ENCODE measurements at places on chromosomes 4 and X.
A peak's percentile ranks its signal among the peaks of the same experiment; 100 is the strongest.

DNA sequence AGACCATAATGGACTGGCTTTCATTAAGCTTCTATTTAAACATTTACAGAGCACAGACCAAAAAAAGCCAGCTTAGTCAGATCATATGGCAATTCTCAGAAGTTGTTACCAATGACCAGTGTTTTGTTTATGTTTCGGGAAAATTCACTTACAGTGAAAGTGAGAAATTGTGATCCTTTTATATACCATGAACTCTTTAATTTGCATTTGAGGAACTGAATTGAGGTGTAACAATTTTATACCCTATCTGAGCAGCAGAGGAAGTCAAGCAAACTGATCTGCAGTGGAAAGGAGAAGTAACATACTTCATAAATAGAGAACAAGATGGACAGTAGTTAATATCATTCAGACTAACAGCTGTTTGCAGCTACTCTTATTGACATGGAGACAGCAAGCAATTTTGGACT is 97.1 kb downstream of the TMA16 start:
- DNase-seq = no peak

GRCh38 chr4:177225605-177226004 is 84.1 kb upstream of the NEIL3 start:
- no peak for DNase-seq

- no peak for DNase-seq
Observed at GRCh38 chr4:84531689-84532088, 32.6 kb upstream of the NKX6-1 start.

DNA sequence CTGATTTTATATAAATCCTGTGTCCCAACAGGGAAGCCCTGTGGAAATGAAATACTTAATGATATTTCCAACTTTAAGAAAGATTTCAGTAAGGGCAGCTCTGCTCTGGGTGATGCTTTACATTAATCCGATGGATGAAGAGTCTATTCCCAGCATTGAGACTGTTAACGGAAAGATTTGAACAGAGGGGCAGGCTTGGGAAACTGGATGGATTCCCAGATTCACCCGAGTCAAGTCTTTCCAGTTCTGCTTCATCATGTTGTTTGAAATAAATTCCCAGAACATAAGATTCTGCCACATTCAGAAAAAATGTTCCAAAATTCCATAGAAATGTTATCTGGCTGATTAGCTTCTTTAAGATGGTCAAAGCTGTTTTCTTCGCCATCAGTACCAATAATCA is 246.0 kb downstream of the FBXW7 start:
- no peak for DNase-seq

GRCh38 chr4:48801016-48801715 is 21.1 kb upstream of the FRYL start:
- DNase-seq = no peak

GRCh38 chr4:183434666-183435190 is 9.7 kb upstream of the CDKN2AIP start:
- DNase-seq = no peak

DNA sequence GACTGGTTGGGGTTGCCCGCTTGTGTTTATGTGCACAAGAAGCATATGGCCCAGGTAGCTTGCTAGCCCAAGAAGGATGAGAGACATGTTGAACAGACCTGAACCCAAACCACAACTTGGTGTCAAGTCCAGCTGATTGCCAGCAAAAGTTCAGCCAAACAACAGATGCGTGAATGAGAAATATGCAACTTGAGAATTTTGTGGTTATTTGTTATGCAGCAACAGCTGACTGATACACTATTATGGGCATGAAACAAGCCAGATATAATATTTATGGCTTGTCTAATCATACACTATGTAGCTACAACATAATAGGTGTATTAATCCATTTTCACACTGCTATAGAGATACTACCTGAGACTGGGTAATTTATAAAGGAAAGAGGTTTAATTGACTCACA is 66.3 kb upstream of the FTHL17 start:
- no peak for DNase-seq

- no peak for DNase-seq
Observed at GRCh38 chr4:140875746-140876452, 119.7 kb upstream of the TBC1D9 start.

DNA sequence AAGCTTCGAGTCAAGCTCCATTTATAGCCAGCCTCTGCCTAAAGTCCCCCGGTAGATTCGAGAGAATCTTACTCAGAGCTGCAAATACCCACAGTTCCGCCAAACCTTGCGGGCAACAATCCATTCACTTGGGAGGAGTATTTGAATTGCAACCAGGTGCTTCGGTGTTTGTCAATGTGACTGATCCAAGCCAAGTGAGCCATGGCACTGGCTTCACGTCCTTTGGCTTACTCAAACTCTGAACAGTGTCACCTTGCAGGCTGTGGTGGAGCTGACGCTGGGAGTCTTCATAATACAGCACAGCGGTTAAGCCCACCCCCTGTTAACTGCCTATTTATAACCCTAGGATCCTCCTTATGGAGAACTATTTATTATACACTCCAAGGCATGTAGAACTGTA is 11.2 kb downstream of the CD40LG start:
- DNase-seq = no peak

- no peak for DNase-seq
Observed at GRCh38 chr4:113584407-113585150, 177.0 kb downstream of the CAMK2D start.

GRCh38 chr4:185573651-185574199 is 38.4 kb upstream of the PDLIM3 start:
- DNase-seq = peak; percentile 77

DNA sequence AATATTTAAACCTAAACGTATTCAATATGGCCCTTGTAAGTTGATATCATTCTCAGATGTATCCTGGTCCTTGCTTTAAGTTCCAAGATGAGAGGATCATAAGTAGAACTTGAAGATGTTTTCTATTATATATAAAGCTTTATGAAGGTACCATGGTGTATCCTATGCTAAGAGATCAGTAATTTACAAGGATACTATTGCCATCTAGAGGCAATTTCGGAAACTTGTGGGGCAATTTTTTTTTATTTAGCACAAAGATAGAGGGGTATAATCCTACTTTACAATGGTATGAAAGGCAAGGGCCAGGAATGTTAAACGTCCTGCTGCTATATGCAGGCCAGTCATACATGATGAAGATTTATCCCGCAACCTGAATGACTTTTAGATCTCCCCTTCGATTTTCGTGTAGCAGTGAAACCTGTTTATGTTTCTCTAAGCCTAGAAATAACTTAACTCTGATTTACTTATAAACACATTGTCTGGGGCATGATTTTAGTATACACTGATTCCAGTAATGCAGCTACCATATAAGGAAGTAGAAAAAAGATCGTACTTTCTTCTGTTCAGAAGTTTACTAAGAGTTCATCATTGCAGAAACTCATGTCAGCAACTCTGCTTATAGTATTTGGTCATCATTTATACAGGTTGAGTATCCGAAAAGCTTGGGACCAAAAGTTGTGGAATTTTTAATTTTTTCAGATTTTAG is 2.6 kb downstream of the SLC25A31 start:
- peak; percentile 29 for DNase-seq

GRCh38 chr4:76055016-76055415 is 19.1 kb upstream of the CXCL11 start:
- DNase-seq = no peak

DNA sequence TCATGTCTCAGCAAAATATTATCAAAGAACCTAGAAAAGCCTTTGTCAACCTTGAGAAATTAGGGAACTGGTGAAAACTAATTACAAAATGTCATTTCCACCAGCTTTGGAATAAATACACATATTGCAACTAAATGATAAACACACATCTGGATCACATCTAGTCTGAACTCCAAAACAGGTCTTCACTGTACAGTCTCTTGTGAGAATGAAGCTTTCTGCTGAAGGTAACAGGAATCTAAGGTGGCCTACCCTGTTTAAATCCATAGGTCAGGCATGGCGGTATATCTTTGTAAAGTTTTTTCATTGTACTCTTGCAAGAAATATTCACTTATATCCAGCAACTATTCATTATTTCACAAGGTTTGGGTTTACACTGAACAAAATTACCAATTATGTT is 1.7 kb downstream of the SH3D19 start:
- DNase-seq = no peak

GRCh38 chr4:168852933-168853713 is 156.9 kb downstream of the CBR4 start:
- no peak for DNase-seq

DNA sequence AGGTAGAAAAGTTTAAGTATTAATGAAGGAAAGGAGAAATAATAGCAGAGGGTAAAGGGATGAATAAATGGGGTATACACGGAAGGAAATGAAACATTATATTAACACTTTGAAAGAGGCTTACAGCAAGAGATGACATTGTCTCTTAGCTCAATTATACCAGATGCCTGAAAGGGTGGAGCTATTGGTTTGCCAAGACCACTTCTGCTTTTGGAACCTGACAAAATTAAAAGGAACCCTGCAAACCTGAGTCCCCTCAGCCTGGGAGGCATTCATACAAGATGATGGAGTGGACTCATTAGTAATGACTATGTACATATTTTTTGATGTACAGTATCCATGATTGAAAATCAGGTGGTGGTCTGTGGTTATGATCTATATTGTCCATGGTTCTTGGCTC is 45.1 kb upstream of the HPF1 start:
- DNase-seq = no peak

GRCh38 chrX:24859211-24859841 is 156.4 kb downstream of the ARX start:
- no peak for DNase-seq

- no peak for DNase-seq
Observed at GRCh38 chrX:153600032-153600373, 1.1 kb upstream of the CCNQ start.

Measured in NCI-H2029 (cell line).